ENCODE measurements at places on chromosomes 11 and 22.
A peak's percentile ranks its signal among the peaks of the same experiment; 100 is the strongest.

DNA sequence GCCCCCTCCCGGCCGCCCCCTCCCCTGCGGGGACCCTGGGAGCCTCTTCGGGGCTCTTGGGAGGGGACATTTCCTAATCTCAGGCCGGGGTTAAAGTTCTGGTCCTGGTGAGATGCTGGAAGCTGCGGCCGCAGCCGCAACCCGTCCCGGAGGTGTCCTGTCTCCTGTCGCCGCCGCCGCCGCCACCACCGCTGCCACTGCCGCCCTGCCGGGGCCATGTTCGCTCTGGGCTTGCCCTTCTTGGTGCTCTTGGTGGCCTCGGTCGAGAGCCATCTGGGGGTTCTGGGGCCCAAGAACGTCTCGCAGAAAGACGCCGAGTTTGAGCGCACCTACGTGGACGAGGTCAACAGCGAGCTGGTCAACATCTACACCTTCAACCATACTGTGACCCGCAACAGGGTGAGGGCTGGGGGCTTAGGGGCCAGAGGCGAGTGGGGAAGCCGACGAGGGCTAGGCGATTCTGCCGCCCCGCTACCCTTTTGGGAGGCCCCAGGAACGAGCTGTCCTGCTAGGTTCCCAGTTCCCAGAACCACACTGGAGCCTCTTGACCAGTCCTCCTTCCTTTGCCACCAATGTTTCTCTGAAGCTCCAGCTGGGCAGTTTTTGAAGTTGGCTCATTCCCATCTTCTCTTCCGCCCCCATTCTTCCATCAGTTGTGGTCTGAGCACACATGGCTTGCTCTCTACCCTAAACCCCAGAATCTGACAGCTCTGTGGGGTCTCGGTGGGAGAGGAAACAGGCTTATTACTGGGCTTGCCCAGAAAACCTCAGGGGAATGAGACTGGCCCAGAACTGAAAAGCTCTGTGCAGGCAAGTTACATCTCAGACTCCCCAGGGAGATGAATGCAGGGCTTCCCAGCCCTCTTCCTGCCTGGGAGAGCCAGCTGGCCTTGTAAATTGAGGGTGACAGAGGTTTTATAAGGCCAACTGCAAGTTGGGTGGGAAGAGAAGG lies 781 bp downstream of the SIDT2 start:
- H3K27ac ChIP-seq: peak overlapping the region; percentile 98
- H3K4me3 ChIP-seq: peak overlapping the region; percentile 98
- no peaks in the 10 kb centered on the region for H3K27me3 ChIP-seq
- H3K4me1 ChIP-seq: peaks cover 29% of the 10 kb centered on the region
- DNase-seq: peak; percentile 51
- no peaks in the 10 kb centered on the region for H3K36me3 ChIP-seq

DNA sequence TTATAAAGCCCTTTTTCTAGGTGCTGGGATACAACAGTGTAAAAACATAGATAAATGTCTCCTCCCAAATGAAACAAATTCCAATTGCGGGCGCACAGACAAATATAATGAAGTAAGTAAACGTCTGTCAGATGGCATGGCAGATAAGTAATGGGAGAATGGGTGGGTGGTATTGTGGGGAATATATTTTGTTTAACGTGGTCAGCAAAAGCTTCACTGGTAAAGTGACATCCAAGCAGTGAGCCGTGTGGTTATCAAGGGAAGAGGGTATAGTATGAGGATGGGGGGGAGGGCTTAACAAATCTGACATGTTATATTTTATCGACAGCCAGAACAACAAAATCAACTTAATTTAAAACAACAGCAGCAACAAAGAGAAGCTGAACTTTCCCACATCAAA lies 1.2 kb downstream of the SVIP start:
- H3K4me1 ChIP-seq: peaks cover 18% of the 10 kb centered on the region
- H3K4me3 ChIP-seq: peak overlapping the region; percentile 42
- no peaks in the 10 kb centered on the region for H3K27me3 ChIP-seq
- no peak for DNase-seq

- no peak for DNase-seq
- H3K27me3 ChIP-seq: no peaks in the 10 kb centered on the region
- peaks cover 26% of the 10 kb centered on the region for H3K36me3 ChIP-seq
- H3K4me3 ChIP-seq: no peak overlapping the region
- peak overlapping the region; percentile 18 for H3K27ac ChIP-seq
- peaks cover 27% of the 10 kb centered on the region for H3K4me1 ChIP-seq
Measured at GRCh38 chr11:108734956-108735559, 70.2 kb downstream of the DDX10 start.

GRCh38 chr11:10539339-10539738 lies 1.6 kb downstream of the RNF141 start:
- H3K36me3 ChIP-seq: no peaks in the 10 kb centered on the region
- peaks cover 38% of the 10 kb centered on the region for H3K4me1 ChIP-seq
- H3K27ac ChIP-seq: peak overlapping the region; percentile 98
- no peaks in the 10 kb centered on the region for H3K27me3 ChIP-seq
- DNase-seq: no peak
- peak overlapping the region; percentile 79 for H3K4me3 ChIP-seq

DNA sequence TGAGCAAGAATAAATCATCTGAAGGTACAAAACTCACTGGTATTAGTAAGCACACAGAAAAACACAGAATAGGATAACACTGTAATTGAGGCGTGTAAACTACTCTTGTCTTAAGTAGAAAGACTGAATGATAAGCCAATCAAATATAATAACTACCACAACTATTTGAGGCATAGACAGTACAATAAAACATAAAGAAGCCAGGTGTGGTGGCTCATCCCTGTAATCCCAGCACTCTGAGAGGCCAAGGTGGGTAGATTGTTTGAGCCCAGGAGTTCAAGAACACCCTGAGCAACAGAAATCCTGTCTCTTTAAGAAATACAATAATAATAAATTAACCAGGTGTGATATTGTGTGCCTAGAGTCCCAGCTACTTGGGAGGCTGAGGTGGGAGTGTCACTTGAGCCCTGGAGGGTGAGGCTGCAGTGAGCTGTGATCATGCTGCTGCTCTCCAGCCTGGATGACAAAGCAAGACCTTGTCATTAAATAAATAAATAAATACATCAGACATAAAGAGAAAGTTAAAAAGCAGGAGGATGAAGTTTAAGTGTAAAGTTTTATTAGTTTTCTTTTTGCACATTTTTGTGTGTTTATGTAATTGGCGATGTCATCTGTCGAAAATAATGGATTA lies 390.6 kb downstream of the DYNC2H1 start:
- DNase-seq: no peak
- no peak overlapping the region for H3K4me3 ChIP-seq
- no peaks in the 10 kb centered on the region for H3K36me3 ChIP-seq
- no peaks in the 10 kb centered on the region for H3K4me1 ChIP-seq

- no peaks in the 10 kb centered on the region for H3K36me3 ChIP-seq
- peak overlapping the region; percentile 98 for H3K27ac ChIP-seq
- H3K27me3 ChIP-seq: no peaks in the 10 kb centered on the region
- H3K4me1 ChIP-seq: peaks cover 72% of the 10 kb centered on the region
- H3K4me3 ChIP-seq: peak overlapping the region; percentile 89
- DNase-seq: peak; percentile 78
Measured at GRCh38 chr22:25563761-25564319, 635 bp upstream of the GRK3 start.

Data from naive B cell (primary cell).